ENCODE measurements at places on chromosomes 5 and 9.

- no peak for DNase-seq
Measured at GRCh38 chr5:172640822-172641358, at the start of gene NEURL1B. TSS of gene NEURL1B (plus strand) at chr5:172641263. CDS start at chr5:172641407, 144 bp downstream.

GRCh38 chr5:149594206-149594895, 13.1 kb downstream of the ARHGEF37 start:
- no peak for DNase-seq

GRCh38 chr9:114674798-114675540, 7.0 kb downstream of the TEX48 start:
- no peak for DNase-seq

DNA sequence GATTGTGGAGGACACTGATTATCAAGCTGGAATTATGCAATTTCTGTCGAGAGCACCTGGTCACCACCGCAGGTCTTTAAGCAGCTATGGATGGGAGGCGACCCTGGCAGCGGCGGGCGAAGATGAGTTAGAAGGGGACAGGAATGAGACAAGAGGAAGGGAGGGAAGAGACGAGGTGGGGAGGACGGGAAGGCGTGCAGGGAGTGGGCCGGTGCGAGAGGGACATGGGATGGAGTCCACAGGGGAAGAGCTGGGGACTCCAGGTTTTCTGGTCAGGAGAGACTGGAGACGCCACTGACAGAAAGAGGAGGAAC, 192.3 kb downstream of the MELK start:
- no peak for DNase-seq

DNA sequence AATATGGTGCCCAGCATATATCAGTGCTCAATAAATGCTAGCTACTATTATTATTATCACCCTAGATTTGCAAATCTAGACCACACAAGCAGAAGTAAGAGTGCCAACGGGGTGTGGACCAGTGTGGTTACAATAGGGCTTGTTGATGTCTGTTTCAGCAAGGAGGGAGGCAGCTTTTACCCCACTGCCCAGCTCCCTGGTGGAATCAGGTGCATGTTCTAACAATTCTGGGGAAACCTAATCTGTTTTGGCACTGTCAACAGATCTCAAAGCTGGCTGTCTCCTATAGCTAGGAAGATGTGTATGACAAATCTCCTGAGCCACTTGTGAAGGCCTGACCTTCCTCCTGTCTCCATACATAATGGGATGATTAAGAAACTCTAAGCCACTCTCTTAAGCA, 5.7 kb downstream of the TGFBI start:
- no peak for DNase-seq

DNA sequence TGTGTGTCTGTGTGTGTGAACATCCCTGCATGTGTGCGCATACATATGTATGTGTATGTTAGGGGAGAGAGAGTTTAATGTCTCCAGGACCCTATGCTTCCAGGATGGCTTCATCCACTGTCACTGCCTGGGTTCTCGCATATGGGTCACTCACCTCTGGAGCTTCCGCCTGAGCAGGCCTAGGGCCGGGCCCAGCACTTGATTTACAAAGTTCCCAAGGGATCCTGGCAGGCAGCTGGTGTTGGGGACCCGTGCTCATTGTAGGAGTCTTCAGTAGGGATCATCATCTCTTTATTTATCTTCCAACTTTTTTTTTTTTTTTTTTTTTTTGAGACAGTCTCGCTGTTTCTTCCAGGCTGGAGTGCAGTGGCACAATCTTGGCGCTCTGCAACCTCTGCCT, 13.0 kb downstream of the TBC1D13 start:
- no peak for DNase-seq

- DNase-seq: no peak
Measured at GRCh38 chr5:137753691-137754187, 424 bp downstream of the HNRNPA0 start.

DNA sequence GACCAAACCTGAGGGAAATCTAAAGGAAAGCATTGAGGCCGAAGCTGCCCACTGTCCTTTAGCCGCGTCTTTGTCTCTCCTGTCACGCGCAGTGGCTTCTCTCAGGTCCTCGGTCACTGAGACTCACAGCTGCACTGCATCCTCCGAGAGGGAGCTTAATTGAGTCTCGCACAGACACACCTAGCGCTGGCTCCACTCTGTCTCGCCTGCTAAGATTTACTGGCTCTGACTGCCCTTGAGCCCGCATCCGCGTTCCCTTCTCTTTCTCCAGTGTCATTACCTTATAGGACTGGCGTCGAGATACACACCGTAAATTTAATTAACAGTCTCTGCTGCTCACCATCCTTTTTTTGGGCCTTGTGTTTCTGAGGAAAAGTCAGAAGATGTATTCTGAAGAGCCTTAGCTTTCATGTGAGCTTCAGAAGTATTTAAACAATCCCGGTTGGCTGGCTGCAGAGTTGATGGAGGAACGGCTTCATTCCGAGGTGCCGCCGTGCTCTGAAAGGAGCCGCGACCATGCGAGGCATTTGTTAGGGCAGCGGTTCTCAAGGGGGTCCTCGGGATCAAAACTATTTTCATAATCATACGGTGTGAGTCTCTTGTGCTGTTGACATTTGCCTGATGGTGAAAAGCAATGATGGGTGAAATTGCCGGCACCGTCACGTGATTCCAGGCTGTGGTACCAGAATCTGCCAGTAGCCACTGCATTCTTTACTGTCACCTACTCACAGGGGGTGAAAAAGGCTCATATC, 58.3 kb downstream of the GPR107 start:
- DNase-seq: no peak

- DNase-seq: no peak
Measured at GRCh38 chr9:134388289-134388808, 62.1 kb downstream of the RXRA start.

DNA sequence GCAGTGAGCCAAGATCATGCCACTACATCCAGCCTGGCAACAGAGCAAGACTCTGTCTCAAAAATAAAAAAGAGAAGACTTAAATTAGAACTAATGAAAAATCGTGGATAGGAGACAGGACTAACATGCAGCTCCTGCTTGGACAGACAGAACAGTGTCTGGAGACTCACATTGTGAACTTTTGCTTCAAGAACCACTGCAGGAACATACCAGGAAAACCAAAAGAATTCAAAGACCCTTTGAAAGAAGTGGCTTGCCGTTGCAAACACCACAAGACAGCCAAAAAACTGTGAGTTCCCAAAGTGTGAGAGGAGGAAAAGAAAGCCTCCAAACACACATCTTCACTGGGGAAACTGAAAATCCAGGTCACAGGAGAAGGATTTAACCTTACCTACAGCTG, 48.8 kb upstream of the SNAPC3 start:
- no peak for DNase-seq

DNA sequence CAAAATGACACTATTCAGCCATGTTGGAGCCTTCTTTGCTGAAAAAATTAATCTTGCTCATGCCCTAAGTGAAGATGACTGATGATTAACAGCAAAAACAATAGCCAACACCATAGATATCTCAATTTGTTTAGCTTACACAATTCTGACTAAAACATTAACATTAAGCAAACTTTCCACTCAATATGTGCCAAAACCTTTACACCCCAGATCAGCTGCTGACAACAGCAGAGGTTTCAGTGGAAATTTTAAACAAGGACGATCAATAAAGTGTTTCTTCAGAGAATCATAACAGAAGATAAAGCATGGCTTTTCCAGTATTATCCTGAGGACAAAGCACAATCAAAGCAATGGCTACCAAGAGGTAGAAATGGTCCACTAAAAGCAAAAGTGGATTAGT, 254.4 kb upstream of the GRAMD2B start:
- no peak for DNase-seq

GRCh38 chr5:79886925-79887655, 104.0 kb downstream of the MTX3 start:
- no peak for DNase-seq

DNA sequence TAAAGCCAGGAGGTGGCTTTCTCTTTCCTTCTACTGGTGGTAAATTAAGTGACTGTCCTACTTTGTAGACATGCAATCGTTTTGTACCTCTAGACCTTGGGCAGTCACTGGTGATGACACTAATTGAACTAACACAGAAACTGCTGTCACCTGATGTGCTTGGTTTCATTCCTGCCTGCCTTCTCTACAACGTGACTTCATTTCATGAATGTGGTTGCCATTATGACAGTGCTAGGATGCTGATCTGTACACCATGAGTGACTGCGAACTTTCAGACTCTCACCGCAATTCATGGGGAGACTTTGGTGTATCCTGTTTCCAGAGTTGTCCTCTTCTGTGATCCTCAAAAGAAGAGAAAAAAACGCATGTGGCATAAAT, 47.5 kb downstream of the UBE2QL1 start:
- DNase-seq: no peak

DNA sequence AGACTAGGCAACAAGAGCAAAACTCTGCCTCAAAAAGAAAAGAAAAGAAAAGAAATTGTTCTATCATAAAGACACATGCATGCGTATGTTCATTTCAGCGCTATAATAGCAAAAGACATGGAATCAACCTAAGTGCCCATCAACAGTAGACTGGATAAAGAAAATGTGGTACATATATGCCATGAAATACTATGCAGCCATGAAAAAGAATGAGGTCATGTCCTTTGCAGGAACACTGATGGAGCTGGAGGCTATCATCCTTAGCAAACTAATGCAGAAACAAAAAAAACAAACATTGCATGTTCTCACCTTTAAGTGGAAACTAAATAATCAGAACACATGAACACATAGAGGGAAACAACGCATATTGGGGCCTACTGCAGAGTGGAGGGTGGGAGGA, 6.3 kb upstream of the ZNF883 start:
- DNase-seq: no peak

DNA sequence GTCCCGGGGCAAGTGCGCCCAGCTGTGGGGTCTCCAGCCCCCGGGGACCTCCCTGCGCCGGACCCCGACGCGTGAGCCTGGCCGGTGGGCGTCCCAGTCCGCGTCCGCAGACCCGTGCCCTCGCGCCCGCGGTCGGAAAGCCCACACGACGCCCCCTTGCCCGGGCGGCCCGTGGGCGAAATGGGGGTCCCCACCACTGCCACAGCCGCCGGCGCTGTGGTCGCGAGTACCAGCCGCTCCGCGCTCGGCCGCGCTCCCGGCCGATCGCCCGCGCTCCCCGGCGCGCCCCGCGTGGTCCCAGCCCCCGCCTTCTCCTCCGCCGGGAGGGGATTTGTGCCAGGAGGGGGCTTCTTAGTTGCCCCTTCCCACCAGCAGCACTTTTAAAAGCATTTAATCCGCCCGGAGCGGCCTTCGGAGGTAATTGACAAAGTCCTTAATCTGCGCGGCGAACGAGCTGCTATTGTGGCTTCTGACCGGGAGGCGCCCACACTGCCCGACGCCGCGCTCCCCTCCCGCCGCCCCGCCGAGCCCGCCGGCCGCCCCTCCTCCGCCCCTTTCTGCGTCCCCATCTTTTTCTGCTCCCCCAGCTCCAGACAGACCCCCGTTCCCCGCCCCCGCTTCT, 469 bp upstream of the FIBCD1 start:
- DNase-seq: no peak

DNA sequence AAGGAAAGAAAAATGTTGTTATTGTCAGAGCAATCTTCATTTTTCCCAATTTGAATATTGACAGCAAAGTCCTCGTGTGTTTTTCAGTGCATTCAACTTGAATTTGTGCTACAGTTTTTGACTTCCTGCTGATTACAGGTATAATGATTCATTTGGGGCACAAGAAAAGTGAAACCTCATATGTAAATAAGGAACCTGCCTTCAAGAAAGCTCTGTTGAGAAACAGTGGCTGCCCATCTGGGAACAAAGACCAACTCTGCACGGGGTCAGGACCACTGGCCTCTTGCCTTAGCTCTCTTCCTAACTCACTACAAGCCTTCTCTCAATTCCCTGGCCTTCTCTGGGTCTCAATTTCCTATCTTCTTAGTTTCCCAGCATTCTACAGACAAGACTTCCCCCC, 21.0 kb downstream of the TIMD4 start:
- no peak for DNase-seq

DNA sequence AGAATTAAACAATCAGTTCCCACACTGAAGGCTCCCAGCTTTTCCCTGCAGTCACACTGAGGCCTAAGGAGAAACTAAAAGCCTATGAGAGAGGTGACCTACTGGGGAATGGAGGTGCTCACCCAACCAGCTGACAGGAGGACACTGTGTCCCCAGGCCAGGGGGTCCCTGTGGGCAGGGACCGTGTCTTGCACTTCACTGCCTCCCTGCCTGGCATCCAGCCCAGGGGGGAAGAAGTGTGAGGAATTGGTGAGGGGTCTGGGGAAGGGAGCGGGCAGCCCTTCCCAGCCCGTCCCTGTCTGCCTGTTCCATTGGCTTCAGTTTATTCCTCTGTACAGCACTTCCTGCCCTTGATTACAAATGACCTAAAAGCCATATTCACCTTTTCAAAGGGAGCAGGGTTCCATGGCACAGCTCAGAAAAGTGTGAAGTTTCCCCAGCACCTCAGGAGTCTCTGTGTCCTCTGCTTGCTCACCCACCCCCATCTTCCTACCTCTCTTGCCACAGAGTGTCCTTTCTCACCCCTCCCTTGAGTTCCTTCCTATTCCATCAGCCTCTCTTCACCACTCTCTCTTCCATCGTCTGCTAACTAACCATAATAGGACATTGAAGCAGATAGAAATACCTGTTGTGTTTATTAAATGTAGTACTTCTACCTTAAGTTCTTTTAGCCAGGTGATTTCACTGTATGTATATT, 12.9 kb downstream of the OTULINL start:
- DNase-seq: no peak

DNA sequence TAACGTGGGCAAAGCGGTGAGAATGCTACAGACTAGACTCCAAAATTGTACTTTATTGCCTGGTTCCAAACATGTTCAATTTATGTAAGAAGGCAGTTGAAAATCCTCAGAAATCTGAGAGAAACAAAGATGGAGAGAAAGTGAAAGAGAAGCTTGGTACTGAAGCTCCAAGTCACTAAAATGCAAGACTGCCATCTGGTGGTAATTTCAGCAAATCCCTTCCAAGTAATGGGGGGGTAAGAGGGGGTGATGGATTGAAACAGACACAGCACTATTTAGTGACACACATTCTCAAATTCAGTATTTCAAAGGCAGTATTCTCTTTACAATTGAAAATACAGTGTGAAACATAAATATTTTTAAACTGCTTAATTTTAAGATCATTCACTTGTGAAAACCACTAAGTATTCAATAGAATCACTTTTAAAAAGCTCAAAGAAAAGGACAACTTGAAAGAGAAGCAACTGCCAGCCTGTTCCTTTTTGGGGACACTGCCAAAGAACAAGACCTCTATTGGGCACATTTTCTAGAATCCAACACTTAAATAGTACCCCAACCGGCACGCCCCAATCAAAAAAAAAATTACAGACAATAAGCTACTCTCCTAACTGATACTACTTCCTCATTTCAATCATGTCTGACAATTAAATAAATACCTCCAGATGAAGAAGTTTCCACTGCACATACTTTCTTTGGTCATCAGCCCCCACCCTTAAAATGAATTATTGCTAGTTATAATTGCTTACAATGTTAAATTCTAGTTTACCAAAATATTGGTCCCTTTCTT, 131.5 kb downstream of the AGTPBP1 start:
- DNase-seq: peak; percentile 25
